Activated CD4-positive, alpha-beta T cell treated with anti-CD3 and anti-CD28 coated beads, Interleukin-2, amount 50 U/mL, for 48 hours (primary cell): ENCODE measurements at places on chromosomes 16 and 17.

GRCh38 chr16:2226245-2226793 lies 2.9 kb downstream of the E4F1 start:
- no peak for DNase-seq

- DNase-seq, result no peak
Observed at GRCh38 chr17:17907469-17907868, 64.7 kb downstream of the TOM1L2 start.

GRCh38 chr16:1687427-1688316 lies 9.6 kb downstream of the JPT2 start:
- no peak for DNase-seq

DNA sequence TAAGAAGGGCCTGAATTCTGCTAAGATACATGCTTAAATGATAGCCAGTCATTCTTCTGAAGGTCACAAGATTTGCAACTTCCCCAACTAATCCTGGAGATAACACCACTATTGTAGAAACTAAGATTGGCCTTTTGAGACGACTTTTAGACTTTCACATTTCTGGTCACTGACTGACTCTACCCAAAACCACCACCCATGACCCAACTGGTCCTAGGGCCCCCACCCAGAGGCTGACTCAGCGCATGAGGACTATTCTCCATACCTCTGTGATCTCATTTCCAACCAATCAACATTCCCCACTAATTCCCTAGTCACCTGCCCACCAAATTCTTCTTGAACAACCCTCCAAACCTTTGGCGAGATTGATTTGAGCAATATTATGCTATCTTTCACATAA lies 1299.0 kb downstream of the CDH11 start:
- no peak for DNase-seq

DNA sequence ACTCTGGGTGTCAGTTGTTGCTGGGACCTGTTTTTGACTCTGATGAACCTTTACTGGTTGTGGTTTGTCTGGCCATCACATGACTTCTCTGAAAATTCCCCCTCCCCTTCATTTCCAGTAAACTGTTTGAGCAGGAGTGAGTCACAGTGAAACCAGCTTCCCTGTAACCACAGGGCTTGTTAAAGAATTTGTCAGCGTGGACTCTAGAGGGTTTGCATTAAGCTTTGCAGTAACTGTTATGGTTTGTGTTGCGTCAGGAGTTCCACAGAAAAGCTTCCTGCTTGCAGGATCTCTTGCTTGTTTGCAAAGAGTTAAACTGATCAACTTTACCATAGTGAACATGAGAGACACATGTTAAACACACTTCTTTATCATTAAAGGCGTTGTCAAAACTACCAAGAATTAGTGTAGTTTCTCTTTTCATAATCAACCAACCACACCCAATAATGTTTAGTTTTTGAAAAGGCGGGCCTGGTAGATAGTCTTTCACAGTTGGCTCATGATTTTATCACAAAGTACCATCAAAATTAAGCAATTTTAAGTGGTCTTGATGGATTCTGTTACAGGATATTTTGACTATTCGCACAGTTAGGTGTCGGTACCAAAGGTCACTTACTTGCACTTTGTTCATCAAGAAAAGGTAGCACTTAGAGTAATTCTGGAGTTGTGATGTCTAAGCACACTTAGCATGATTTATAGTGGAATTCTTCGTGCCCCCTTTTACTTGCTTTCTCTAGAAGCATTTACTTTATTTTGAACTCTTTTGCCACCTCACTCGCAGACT lies 79.3 kb downstream of the VMP1 start:
- DNase-seq, result peak; percentile 63

GRCh38 chr16:12545792-12546342 lies 257.8 kb downstream of the CPPED1 start:
- no peak for DNase-seq

- DNase-seq, result no peak
Observed at GRCh38 chr17:866568-867103, 84.5 kb downstream of the MRM3 start.

DNA sequence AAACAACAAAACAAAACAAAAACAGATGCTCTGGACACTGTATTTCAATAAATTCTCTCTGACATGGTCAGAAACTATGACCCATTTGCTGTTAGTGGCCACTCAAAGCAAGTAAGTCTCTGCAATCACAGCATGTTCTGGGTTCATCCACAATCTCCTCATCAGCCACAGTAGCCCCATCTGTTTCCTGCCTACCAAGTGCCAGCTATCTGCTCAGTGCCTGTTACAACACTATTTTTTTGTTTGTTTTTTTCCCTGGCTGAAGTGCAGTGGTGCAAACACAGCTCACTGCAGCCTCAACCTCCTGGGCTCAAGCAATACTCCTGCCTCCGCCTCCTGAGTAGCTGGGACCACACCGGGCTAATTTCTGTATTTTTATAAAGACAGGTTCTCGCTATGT lies 137.9 kb downstream of the SOX9 start:
- DNase-seq, result no peak

GRCh38 chr16:63981639-63982038 lies 1140.2 kb downstream of the CDH11 start:
- no peak for DNase-seq

- DNase-seq, result no peak
Observed at GRCh38 chr16:87926246-87927194, 9.8 kb downstream of the CA5A start.

GRCh38 chr17:41975099-41976083 lies 8.8 kb downstream of the CNP start:
- DNase-seq, result no peak

DNA sequence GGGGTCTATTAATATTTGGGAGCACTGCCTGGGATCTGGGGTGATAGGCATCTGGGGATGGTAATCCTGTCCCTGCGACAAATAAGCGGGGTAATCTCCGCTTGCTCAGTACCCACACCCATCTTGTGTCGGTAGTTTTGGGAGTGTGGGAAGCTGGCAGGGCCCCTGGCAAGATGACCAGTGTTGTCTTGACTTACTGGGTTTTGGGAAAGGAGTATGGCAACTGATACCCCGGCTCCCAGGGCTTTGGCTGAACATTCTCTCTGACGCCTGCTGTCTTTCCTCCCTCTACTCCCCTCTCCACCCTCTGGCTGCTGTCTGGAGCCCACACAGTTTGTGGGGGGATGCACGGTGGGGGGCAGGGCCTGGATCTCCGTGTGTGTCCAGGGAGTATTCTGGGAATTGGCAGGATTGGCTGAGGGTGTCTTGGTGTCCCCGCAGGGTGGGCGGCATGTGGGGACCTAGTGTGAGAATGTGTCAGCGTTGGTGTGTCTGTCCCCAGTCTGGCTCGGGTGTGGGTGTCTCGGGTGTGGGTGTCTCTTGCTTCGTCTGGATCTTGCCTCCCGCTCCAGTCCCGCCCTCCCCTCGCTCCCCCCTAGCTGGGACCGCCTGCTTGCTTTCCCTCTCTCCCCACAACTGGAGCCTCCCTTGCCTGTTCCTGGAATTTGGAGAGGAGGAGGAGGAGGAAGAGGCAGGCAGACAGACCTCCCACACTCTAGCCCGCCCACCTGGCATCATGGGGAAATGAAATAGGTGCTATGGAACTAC lies 12.0 kb downstream of the RARA start:
- no peak for DNase-seq

DNA sequence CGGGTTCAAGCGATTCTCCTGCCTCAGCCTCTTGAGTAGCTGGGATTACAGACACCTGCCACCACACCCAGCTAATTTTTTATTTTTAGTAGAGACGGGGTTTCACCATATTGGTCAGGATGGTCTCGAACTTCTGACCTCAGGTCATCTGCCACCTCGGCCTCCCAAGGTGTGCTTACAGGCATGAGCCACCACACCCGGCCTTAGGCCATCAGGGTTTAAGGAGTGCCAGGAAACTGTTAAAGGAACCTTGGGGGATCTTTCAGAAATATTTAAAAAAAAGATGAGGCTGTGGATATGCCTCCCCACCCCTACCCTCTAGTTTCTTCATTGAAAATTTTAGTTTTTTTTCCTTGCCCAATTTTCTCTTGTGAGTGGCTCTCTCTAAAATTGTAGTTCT lies 31.4 kb upstream of the UBE2G1 start:
- DNase-seq, result no peak

DNA sequence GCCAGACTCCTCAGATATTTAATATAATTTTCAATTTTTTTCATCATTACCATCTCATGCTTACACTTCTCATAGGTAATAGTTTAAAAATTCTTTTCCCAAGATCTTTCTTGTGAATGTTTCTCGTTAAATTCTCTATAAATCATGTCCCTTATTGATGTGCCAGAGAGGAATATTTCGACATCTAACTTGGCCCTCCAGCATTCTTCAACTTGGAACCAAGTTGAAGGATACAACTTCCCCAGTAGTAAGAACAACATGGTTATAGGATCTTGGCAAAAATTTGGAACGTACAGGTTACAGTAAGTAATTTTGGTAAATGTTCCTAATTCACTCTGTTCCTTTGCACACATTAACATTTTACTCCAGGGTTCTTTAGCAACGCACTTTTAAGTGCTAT lies 731.8 kb downstream of the CDH11 start:
- DNase-seq, result no peak

DNA sequence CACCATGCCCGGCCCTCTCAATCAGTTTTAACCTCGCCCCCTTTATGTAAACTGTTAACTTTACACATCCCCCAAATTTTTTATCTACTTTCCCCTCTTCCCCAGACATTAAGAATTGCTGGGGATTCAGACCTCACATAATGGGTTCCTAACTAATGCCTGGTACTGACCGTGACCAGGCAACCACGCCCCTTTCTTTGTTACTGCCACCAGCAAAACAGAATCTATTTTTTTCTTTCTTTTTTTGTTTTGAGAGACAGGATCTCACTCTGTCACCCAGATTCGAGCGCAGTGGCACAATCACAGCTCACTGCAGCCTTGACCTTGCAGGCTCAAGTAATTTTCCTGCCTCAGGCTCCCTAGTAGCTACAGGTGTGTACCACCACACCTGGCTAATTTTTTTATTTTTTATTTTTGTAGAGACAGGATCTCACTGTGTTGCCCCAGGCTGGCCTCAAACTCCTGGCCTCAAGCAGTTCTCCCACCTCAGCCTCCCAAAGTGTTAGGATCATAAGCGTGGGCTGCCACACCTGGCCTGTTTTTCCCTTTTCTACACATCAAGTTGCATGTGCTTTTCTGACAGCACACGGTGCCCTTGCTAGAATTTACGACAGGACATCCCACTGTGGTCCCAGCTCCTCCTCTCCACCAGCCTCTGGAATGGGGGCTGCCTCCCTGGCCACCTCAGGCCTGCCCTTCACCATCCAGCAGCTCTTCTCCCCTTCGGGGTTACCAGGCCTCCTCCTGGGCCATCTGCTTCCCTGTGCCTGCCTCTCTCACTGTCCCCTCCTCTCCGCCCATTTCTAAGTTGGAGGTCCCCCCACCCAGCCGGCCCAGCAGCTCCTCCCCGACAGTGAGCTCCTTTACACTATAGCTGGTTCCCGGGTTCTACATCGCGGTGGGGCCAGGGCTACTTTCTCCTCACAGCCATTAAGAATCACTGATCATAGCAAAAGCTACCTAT lies 10.8 kb downstream of the CPNE2 start:
- DNase-seq, result no peak

DNA sequence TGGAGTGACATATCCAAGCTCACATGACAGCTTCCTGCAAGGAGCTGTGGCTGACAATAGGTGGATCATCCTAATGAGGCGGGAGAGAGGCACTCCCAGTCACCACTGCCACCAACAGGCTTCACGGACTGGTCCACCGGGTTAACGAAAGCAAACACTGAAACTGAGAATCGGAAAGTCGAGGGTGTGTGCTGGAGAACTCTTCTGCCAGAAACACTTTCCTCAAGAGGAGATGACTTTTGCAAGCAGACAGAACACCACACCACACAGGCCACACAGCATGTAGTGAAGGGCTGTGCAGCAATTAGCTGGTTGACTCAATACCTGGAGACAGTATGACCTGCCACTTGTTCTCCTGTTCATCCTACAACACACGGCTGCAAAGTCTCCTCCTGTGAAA lies 53.0 kb upstream of the DNAJA2 start:
- DNase-seq, result no peak

- no peak for DNase-seq
Observed at GRCh38 chr17:45029758-45030423, 21.5 kb downstream of the DCAKD start.

DNA sequence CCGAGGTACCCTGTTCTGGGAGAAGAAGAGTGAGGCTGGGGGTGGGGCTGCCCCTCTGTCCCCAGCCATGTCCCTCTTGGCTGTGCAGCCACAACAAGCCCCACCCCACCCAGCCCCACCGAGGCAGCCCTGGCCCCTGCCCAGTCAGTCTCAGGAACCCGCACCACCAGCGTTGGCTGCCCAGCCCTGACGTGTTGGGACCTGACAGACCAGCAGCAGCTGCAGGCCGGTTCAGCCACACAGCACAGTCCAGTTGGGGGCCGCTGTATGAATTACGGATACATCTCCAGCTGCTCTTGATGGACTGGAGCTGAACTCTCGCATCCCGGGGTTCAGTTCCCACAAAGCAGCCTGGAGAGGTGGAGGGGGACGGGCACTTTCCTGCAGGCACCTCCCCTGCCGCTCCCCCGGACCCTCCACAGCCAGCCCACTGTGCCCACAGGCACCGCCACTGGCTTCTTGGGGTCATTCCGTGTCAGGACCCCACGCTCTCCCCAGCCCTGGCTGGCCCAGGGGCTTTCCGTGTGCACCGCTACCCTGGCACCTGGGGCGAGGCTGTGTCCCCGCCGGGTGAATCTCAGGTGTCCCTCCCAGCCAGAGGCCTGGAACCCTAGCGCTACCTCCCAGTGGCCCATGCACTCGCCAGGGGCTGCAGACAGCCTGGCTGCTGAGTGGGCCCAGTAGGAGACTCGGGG lies 7.1 kb downstream of the CDH15 start:
- DNase-seq, result no peak

GRCh38 chr17:43393944-43394482 lies 4.8 kb upstream of the ARL4D start:
- DNase-seq, result peak; percentile 94

- DNase-seq, result no peak
Observed at GRCh38 chr17:43597624-43598356, 51.6 kb upstream of the ETV4 start.

DNA sequence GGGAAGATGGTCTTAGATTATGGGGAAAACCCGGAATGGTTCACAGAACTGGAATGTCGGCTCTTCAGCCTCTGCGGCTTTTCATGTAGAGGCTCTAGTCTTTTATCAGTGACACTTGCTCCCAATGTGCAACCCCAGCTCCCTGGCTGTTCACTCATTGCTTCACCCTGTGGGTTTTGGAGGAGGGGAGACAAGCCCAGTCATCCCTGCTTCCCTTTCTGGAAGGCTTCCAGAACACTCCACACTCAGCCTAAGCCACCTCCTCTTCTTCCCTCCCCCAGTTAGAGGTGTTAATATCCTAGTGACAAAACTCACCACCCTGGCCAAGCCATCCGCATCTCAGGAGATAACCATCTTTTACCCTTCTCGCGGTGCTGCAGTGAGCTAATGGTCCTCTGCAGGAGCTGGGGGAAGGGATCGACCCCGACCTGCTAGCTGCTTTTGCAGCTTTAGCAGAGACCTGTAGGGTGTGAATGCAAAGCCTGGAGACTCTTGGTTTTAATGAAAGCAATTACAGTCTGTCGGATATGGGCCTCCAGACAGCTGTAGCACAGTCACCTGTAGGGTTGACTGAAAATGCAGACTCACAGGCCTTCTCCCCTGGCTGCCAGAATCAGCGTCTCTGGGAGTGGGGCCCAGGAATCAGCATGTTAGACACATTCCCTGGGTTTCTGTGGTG lies 24.3 kb upstream of the LASP1NB start:
- DNase-seq, result no peak

GRCh38 chr16:87507351-87508069 lies 14.7 kb upstream of the ZCCHC14 start:
- DNase-seq, result no peak

GRCh38 chr17:37774504-37774903 lies 29.6 kb upstream of the HNF1B start:
- DNase-seq, result peak; percentile 51
